ENCODE measurements at places on chromosomes 4 and X.

GRCh38 chr4:2545321-2546013 is 9.0 kb downstream of the FAM193A start:
- DNase-seq, result no peak

DNA sequence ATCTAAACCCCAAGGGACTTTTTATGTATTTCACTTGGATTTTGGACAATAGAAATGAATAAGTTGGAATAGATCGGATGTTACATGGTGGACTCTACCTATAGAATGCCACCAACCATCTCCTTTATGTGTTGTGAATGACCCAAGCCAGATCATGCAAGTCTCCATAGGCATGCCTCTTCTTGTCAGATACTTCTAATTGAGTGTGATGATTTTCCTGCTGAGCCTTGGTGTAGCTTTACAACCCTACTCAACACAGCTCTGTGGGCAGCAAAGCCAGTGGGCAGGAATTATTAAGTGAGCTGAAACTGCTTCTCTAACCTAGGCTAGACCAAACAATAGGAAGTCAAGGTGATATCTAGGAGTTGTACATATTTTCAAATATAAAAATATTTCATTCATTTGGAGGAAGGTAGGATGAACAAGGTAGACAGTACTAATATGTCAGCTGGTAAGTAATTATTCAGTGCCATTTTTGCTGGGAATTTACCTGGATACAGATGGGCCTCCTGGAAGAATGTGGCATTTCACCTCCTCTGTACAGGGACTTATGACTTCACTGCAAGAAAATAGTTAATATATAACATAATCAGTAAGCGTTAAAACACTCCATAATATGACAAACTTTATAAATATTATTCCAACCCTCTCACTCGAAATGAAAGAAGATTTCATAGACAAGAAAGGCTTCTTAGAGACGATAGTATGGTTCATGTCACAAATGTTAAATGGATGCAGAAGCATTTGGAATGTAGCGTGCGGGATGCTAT is 298.0 kb upstream of the FAT1 start:
- DNase-seq, result no peak

DNA sequence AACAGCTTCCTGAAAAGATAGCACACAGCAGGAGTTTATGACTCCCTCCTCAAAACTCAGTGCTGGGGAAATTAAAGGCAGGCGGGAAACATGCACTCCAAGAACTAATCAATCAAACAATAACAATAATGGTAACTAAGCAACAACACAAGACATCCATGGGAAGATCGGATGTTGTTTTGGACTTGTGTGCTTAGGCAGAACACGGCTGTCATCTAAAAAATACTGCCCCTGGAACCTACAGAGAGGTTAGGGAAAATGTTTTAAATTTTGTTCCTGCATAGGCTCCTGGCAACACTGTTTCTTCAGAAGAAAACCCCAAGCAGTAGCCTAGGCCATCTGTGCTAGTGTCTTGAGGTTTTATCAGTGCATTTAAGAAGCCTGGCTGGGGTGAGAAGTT is 1378.2 kb downstream of the STIM2 start:
- no peak for DNase-seq

- DNase-seq, result no peak
Observed at GRCh38 chr4:15793506-15794363, 15.6 kb downstream of the CD38 start.

DNA sequence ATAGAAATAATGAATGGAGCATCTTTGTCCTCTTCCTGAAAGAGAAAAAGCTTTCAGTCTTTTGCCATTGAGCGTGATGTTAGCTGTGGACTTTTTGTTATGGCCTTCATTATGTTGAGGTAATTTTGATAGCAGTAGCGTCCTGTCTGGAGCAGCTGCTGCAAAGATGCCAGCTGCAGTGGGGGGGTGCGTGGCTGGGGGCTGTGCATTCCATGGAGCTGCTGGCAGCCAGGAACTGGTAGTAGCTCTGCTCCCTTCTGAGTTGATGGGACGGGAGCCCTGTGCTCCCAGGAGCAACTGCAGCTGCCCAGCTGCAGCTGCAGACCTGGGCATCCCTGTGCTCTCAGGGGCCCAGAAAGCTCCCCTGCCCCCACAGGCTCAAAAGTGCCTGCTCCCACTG is 50.4 kb downstream of the CCDC160 start:
- DNase-seq, result no peak

DNA sequence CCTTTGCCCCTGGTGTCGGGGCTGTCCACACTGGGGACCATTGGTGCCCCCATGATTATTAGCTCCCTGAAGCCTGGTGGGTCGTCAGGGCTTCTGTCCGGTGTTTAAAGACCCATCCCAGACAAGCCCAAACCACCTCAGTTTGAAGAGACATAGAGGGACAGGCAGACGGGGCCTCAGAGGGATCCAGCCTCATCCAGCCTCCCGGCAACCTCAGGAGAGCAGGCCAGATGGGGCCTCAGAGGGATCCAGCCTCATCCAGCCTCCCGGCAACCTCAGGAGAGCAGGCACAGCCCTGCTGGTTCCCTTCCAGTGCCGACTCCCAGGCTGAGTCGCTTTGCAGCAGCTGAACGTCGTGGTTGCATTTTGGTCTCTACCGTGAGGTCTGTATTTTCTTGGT is 32.1 kb downstream of the PIGG start:
- no peak for DNase-seq

GRCh38 chr4:145852256-145852839 is 86.3 kb downstream of the ZNF827 start:
- no peak for DNase-seq

- no peak for DNase-seq
Observed at GRCh38 chr4:57490520-57491255, 380.5 kb upstream of the IGFBP7 start.

- DNase-seq, result no peak
Observed at GRCh38 chr4:3688018-3688998, 77.9 kb upstream of the ADRA2C start.

GRCh38 chr4:178470996-178471784 is 1029.0 kb upstream of the AGA start:
- no peak for DNase-seq

GRCh38 chr4:8350352-8350751 is 80.8 kb downstream of the HTRA3 start:
- no peak for DNase-seq

GRCh38 chrX:27008486-27008885 is 454.7 kb downstream of the PPP4R3C start:
- no peak for DNase-seq

DNA sequence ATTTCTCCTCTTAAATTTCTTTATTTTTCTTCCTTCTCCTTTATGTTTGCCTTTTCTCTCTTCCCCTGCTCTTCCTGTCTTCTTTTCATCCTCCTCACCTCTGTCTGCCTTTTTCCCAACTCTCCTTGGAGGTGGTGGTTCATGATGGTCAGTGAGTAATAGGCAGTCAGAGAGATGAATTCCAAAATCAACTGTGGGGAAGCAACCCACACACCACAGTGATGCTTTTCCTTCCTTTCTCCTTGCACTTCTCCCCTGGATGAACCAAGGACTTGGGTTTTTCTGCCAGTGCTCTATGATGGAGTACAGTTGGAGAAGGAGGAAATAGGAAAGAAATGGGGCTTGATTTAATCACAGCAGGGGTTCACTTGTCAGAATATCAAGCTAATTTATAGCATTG is 153.8 kb downstream of the DCK start:
- no peak for DNase-seq

- DNase-seq, result no peak
Observed at GRCh38 chr4:14359991-14360390, 642.3 kb upstream of the CPEB2 start.

DNA sequence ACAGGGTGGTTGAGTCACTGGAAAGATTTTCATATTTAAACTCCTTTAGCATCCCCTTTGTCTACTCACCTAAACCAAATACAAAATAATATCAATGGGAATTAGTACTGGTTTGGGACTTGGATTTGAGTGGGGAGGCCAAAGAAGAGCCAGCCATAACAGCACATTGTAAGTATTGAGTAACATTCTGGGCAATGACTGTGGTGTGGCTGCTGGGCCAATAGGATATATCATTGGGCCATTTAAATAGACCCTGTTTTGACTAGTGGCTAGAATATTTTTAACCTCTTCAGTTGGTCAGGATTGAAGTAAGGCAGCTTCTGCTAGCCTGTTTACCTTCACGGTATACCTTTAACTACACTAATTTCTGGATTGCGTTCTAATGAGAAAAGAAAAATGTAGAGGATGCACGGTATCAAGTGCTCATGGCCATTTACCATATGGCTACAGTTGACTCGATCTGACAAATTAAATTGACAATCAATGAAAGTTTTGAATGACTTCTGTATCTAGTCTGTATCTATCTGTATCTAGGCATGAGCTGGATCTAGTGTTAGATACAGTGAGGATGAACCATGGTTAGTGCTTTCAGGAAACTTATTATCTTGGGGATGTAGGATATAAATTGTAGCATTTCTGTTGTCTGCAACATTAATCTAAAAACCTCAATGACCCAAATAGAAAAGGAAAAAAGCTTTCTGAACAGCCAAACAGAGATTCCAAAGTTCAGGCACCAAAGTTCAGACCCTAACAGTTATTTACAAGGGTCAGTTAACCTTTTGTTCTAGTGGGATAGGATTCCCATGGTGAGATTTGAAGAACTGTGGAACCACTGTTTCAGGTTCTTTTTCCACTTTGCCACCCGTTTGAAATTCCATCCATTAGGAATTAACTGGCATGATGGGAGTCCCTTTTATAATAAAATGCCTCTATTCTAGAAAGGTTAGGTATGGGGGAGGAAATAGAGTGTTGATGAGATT is 6.8 kb upstream of the ALB start:
- no peak for DNase-seq

DNA sequence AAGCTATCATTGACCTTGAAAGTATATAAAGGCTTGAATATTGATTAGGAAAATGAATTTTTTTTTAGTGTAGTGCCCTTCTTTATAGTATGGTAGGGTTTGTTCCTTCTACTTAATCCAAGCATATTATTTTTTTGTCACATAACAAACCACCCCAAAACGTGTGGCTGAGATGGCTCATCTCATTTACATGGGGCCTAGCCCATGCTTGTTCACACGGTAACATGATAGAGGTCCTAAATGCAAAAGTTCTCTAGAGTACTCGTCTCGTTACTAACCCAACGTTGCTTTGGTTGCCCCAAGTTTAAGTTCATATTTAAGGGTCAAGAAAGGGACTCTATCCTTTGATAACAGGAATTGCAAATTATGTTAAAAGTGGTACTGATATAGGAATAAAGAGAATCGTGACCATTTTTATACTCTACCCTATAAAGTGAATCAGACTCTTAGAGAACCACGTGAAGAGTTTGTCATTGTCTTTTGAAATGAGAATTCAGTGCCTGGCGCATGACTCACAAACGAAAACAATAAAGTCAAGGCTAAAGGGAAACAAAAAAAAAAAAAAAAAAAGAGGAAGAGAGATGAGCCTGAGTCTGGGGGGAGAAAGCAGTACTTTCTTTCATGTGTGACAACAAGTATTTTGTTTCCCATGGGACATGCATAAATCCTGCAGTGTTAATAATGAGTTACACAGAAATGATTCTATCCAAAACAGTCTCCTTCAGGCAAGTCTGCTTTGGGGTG is 402.8 kb upstream of the NWD2 start:
- DNase-seq, result no peak

- no peak for DNase-seq
Observed at GRCh38 chrX:78514852-78515251, 144.3 kb downstream of the RTL3 start.

- DNase-seq, result no peak
Observed at GRCh38 chrX:110281377-110281776, 36.5 kb downstream of the AMMECR1 start.

DNA sequence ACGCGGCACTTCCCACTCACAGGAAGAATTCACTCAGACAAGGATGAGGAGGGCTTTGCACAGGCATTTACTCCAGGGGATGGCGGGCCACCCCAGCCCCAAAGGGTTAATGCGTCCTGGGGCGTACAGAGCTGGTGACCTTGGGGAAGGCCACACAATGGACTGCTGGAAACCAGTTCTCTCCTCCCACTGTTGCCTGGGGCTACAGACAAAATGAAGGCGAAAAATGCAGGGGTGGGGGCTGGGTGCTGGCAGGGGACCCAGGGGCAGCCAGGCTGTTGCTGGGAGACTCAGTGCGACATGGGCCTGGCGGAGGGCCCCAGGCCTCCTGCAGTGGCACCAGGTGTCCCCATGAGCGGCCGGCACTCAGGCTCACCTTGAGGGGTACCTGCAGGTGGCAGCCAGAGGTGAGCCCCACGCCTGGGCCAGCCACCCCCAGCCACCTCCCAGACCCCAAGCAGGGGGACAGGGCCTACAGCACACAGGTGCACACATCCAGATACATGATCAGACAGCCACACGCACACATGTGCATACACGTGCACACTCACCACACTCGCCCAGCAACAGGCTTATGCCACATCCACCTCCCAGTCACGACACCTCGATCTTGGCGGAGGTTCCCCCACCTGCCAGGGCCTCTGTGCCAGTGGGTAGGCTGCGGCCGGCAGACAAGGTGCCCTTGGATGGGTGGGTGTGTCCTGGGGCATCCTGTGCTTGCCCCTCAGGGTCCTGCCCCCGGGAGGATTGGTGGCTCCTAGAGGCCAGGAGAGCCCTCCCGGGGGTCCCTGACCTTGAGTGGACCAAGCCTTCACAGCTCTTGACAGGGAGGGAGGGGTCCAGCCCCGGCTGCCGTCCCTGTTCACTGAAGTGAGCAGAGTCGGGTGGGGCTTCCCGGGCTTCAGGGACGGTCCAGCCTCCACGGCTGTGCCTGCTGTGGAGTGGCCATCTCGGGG is 13.1 kb downstream of the NAT8L start:
- no peak for DNase-seq

DNA sequence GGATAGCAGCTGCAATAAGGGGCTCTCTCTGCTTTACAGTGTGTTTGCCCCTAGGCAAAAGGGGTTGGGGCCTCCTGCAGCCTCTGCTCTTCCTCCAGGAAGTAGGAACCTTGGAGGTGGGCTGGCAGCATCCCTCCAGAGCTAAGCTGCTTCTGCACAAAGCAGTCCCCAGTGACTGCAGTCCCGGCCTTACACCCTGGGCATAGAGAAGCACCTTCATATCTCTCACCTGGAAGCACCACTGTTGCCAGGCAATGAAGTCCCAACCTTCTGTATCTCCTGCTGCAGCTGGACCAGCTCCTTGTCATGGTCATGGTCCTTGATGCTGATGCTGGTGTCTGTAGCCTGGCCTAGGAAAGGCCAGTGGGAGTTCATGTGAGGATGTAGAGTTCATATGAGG is 171.1 kb upstream of the TET2 start:
- DNase-seq, result no peak

DNA sequence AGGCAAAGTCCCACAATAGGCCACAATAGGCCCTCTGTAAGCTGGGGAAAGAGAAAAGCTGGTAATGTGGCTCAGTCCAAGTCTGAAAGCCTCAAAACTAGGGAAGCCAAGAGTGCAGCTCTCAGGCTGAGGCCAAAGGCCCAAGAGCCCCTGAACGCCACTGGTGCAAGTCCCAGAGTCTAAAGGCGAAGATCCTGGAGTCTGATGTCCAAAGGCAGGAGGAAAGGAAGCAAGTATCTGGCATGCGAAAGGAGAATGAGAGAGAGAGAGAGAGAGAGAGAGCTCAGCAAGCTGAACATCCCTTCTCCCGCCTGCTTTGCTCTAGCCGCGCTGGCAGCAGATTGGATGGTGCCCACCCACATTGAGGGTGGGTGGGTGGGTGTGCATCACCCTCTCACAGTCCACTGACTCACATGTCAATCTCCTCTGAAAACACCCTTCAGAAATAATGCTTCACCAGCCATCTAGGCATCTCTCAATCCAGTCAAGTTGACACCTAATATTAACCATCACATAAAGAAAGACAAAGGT is 30.9 kb upstream of the ELF2 start:
- no peak for DNase-seq

Measured in stimulated activated CD4-positive, alpha-beta T cell treated with anti-CD3 and anti-CD28 coated beads, Interleukin-15, amount 100 ng/mL, for 48 hours (primary cell).